ENCODE measurements at places on chromosomes 1 and 21. TPM values are rescaled to one million over a fixed set of nuclear protein-coding genes. Genes with fewer than 3 reads are reported as not detected.

The KCNQ4 gene
- total RNA-seq, result 1.3 TPM

The SPATA46 gene
- total RNA-seq, result not detected

The CTSS gene
- total RNA-seq, result 26.2 TPM

DNA sequence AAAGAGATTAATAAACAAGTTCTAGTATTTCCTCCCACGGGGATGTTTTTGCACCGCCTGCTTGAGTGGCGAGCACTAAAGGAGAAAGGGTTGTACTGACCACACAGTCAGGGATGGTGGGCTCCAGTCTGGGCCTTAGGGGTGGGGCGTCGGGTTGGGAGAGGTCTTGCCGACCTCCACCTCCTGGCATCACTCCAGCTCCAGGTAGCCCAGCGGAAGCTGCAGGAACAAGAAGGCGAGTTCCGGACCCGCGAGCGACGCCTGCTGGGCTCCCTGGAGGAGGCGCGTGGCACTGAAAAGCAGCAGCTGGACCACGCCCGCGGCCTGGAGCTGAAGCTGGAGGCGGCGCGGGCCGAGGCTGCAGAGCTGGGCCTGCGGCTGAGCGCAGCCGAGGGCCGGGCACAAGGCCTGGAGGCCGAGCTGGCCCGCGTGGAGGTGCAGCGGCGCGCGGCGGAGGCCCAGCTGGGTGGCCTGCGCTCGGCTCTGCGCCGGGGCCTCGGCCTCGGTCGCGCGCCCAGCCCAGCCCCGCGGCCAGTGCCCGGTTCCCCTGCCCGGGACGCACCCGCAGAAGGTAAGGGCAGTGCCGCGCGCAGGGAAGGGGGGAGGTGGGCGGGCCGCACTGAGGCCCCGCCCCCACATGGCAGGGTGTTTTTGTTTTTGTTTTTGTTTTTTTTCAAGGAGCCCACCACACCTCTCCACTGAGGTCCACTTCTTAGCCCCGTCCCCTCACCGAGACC, 19.7 kb downstream of the MFAP2 start:
- peak overlapping the region; percentile 29 for H3K4me3 ChIP-seq
- H3K36me3 ChIP-seq, result peaks cover 46% of the 10 kb centered on the region
- peaks cover 16% of the 10 kb centered on the region for H3K4me1 ChIP-seq
- DNase-seq, result peak; percentile 92

The TRAF3IP3 gene
- 1.1 TPM for total RNA-seq

DNA sequence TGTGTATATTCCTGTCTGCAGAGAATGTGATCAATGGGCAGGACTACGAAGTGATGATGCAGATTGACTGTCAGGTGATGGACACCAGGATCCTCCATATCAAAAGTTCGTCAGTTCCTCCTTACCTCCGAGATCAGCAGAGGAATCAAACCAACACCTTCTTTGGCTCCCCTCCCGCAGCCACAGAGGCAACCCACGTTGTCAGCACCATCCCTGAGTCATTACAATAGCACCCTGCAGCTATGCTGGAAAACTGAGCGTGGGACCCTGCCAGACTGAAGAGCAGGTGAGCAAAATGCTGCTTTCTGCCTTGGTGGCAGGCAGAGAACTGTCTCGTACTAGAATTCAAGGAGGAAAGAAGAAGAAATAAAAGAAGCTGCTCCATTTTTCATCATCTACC, 65.2 kb downstream of the OLFML2B start:
- H3K27ac ChIP-seq, result no peak overlapping the region
- no peak overlapping the region for H3K4me3 ChIP-seq
- H3K36me3 ChIP-seq, result peaks cover 8% of the 10 kb centered on the region
- DNase-seq, result no peak
- peaks cover 3% of the 10 kb centered on the region for H3K4me1 ChIP-seq
- no peaks in the 10 kb centered on the region for H3K27me3 ChIP-seq

GRCh38 chr21:17257784-17258183, 255.1 kb upstream of the CXADR start:
- DNase-seq, result no peak
- no peaks in the 10 kb centered on the region for H3K27me3 ChIP-seq
- H3K4me3 ChIP-seq, result no peak overlapping the region
- no peaks in the 10 kb centered on the region for H3K36me3 ChIP-seq
- no peak overlapping the region for H3K27ac ChIP-seq
- H3K4me1 ChIP-seq, result no peaks in the 10 kb centered on the region

The S100A7 gene
- not detected for total RNA-seq

DNA sequence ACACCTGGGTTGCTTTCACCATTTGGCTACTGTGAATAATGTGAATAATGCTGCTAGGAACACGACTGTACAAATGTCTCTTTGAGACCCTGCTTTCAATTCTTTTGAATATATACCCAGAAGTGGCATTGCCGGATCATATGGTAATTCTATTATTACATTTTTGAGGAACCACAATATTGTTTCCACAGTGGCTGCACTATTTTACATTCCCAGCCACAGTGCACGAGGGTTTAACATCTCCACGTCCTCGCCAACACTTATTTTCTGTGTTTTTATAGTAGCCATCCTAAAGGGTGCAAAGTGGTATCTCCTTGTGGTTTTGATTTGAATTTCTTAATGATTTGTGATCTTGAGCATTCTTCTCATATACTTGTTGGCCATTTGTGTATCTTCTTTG, 15.7 kb downstream of the FHAD1 start:
- DNase-seq, result no peak
- no peaks in the 10 kb centered on the region for H3K36me3 ChIP-seq
- H3K27me3 ChIP-seq, result no peaks in the 10 kb centered on the region
- peaks cover 11% of the 10 kb centered on the region for H3K4me1 ChIP-seq
- no peak overlapping the region for H3K27ac ChIP-seq

- H3K4me3 ChIP-seq, result no peak overlapping the region
- H3K27me3 ChIP-seq, result no peaks in the 10 kb centered on the region
- no peak for DNase-seq
- no peaks in the 10 kb centered on the region for H3K36me3 ChIP-seq
Observed at GRCh38 chr1:198734323-198735008, 95.6 kb downstream of the PTPRC start.

The MTARC2 gene
- total RNA-seq, result 16.5 TPM

- H3K36me3 ChIP-seq, result no peaks in the 10 kb centered on the region
- no peaks in the 10 kb centered on the region for H3K27me3 ChIP-seq
- no peak overlapping the region for H3K27ac ChIP-seq
- H3K4me3 ChIP-seq, result no peak overlapping the region
Observed at GRCh38 chr1:86754265-86754974, 50.0 kb downstream of the SH3GLB1 start.

The GCSAML gene
- 0.11 TPM for total RNA-seq

GRCh38 chr21:35136586-35137219, 87.6 kb upstream of the RUNX1 start:
- no peaks in the 10 kb centered on the region for H3K36me3 ChIP-seq
- H3K27me3 ChIP-seq, result no peaks in the 10 kb centered on the region
- H3K27ac ChIP-seq, result no peak overlapping the region
- DNase-seq, result no peak
- H3K4me1 ChIP-seq, result no peaks in the 10 kb centered on the region
- H3K4me3 ChIP-seq, result no peak overlapping the region

The SLC30A10 gene
- total RNA-seq, result 27.1 TPM

DNA sequence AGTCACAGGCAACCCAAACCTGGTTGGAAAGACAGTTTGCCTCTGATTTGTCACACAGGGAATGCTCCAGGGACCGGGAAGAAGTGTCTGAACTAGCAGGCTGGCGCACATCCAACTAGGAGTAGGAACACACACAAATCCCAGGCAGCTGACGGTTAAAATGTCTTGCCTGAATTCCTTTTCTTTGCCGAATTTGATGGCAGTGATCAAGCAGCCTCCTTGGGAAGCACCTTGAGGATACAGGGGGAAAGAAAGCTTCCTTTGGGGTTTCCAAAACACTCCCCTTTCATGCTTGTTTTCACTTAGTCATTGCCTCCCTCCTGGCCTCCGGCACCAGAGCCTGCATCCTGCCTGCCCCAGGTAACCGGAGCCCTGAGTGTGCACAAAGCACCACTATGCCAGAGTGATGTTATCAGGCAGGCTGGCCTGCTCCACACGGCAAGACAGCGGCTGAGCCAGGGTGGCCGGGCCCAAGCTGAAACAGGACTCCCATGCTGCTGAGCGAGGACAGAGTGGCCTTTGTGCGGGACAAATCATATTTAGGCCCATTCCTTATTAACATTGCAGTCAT, 193.8 kb downstream of the LMX1A start:
- DNase-seq, result peak; percentile 71
- no peaks in the 10 kb centered on the region for H3K36me3 ChIP-seq
- no peak overlapping the region for H3K27ac ChIP-seq
- peaks cover 14% of the 10 kb centered on the region for H3K4me1 ChIP-seq
- H3K4me3 ChIP-seq, result no peak overlapping the region

The ANGPTL3 gene
- total RNA-seq, result 0.22 TPM

The LMX1A gene
- 4.4 TPM for total RNA-seq

DNA sequence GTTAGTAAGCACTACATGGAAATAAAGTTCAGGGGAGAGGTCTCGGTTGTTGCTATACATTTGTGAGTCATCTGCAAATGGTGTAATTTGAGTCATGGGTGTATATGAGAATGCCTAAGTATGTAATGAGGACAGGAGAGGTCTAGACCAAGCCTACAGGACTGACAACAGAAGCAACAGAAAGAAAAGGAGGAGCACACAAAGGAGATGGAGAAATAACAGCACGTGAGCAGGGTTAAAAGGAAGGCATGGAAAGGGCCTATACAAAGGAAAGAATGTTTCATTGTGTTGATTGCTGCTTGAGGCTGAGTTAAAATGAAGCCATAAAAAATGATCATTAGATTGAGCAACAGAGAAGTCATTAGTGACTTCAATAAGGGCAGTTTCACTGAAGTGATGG, 28.0 kb upstream of the PRKAA2 start:
- H3K27me3 ChIP-seq, result no peaks in the 10 kb centered on the region
- H3K4me1 ChIP-seq, result no peaks in the 10 kb centered on the region
- H3K4me3 ChIP-seq, result no peak overlapping the region

DNA sequence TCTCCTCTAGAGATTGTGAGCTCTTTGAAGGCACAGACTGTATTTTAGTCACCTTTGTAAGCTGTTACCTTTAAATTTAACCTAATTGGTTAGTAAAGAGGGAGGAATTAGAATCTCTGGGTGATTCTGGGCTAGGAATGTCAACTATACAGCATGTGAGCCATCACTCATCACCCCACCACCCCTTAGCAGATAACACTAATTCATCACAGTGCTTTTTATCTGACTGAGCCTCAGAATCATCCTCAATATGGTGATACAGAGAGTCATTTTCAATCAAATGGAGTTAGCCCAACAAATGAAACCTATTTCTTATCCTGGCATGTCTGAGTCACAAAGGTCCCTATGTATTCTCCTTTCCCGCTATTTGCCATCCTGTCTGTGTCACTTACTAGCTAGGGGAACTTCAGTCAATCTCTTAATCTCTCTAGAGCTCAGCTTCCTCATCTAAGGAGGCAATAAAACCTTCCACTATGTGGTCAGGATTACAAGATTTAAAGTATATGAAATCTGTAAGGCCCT, 13.3 kb downstream of the KCNJ10 start:
- DNase-seq, result no peak
- no peak overlapping the region for H3K4me3 ChIP-seq
- no peaks in the 10 kb centered on the region for H3K27me3 ChIP-seq
- H3K27ac ChIP-seq, result no peak overlapping the region
- peaks cover 53% of the 10 kb centered on the region for H3K4me1 ChIP-seq
- peaks cover 5% of the 10 kb centered on the region for H3K36me3 ChIP-seq

The CD48 gene
- 9.4 TPM for total RNA-seq

The SLFNL1 gene
- 0.66 TPM for total RNA-seq

- H3K27ac ChIP-seq, result no peak overlapping the region
Observed at GRCh38 chr1:116232989-116233514, 121.9 kb downstream of the MAB21L3 start.

GRCh38 chr1:177007437-177008161, 156.9 kb downstream of the ASTN1 start:
- H3K4me3 ChIP-seq, result no peak overlapping the region
- H3K27me3 ChIP-seq, result no peaks in the 10 kb centered on the region
- peaks cover 6% of the 10 kb centered on the region for H3K36me3 ChIP-seq
- no peaks in the 10 kb centered on the region for H3K4me1 ChIP-seq
- H3K27ac ChIP-seq, result no peak overlapping the region

The ALX3 gene
- total RNA-seq, result not detected

DNA sequence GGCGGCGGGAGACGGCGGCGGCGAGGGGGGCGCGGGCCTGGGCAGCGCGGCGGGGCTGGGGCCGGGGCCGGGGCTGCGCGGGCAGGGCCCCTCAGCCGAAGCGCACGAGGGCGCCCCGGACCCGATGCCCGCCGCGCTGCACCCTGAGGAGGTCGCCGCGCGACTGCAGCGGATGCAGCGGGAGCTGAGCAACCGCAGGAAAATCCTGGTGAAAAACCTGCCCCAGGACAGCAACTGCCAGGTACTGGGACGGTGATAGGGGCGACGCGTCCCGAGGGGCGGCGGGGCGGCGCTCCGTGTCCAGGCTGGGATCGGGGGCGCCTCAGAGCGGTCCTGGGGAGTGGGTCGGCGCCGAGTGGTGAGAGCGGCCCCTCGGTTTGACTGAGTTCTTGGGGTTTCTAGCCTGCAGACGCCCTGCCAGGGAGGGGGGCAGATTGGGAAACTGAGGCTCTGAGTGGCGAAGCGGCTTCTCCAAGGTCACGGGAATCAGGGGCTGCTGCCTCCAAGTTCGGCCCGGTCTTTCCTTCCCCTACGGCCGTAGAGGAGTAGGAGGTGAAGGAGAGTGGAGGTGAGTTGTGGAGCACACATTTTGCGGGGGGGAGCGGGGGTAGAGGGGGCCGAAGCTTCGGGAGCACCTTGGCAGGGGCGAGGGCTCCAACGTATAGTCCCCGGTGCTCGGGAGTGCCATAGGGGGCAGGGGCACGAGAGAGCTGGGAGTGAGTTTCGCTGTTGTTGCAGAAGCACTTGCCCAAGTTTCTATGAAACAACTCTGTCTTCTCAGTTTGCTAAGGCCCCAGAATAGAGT, 508 bp downstream of the RAVER2 start:
- H3K36me3 ChIP-seq, result no peaks in the 10 kb centered on the region
- H3K27me3 ChIP-seq, result no peaks in the 10 kb centered on the region
- H3K27ac ChIP-seq, result peak overlapping the region; percentile 86
- H3K4me3 ChIP-seq, result peak overlapping the region; percentile 77
- peaks cover 17% of the 10 kb centered on the region for H3K4me1 ChIP-seq

The CASQ1 gene
- total RNA-seq, result 0.99 TPM

The GOLT1A gene
- total RNA-seq, result 2.4 TPM

GRCh38 chr1:222680080-222680479, 32.2 kb downstream of the AIDA start:
- no peak overlapping the region for H3K4me3 ChIP-seq
- H3K4me1 ChIP-seq, result no peaks in the 10 kb centered on the region
- peaks cover 4% of the 10 kb centered on the region for H3K36me3 ChIP-seq
- no peak overlapping the region for H3K27ac ChIP-seq
- no peaks in the 10 kb centered on the region for H3K27me3 ChIP-seq

GRCh38 chr1:206905295-206906164, 8.3 kb downstream of the IL24 start:
- H3K27ac ChIP-seq, result no peak overlapping the region
- no peak for DNase-seq
- peaks cover 7% of the 10 kb centered on the region for H3K4me1 ChIP-seq
- no peaks in the 10 kb centered on the region for H3K36me3 ChIP-seq
- H3K27me3 ChIP-seq, result peaks cover 23% of the 10 kb centered on the region
- H3K4me3 ChIP-seq, result no peak overlapping the region
